Stimulated activated naive CD4-positive, alpha-beta T cell treated with Interleukin-2 at 50 U/mL for 16 hours (primary cell): ENCODE measurements at places on chromosomes 6 and 20.

- no peak for DNase-seq
These were observed 25.0 kb upstream of the SH3BGRL2 start for GRCh38 chr6:79605968-79606764.

- DNase-seq, result no peak
These were observed 417.2 kb upstream of the SULF2 start for GRCh38 chr20:48202334-48203113.

GRCh38 chr6:107813555-107814194 lies 10.4 kb downstream of the SCML4 start:
- no peak for DNase-seq

- DNase-seq, result no peak
These were observed 277.4 kb upstream of the CNR1 start for GRCh38 chr6:88443554-88443953.

DNA sequence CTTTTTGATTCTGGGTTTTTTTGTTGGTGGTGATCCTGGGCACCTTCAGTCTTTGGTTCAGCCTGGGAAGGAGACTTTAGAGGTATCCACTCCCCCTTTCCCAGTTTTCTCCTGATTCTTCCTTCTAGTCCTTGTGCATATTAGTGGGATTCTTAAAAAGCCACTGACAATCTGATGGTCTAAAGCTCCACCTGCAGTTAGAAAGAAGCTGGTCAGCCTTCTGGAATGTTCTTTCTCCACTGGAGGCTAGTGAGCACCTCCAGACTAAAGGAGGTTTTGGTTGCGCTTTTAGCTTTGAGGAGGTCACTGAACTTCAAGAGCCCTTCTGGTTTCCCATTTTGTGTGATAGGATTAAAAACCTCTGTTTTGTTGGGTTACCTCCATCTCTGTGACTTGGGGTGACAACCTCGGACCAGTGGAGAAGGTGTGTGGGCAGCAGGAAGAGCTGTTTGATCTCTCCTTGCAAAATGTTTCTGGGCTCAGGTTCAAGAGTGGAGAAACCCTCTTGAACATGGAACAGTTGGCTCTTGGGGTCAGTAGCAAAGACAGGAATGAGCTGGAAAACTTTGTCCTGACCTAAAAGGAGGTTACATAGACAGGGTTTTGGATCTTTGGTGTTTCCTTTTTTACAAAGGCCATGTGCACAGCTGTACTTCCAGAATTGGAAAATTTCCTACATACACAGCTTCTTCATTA lies 29.0 kb downstream of the JARID2 start:
- DNase-seq, result no peak

DNA sequence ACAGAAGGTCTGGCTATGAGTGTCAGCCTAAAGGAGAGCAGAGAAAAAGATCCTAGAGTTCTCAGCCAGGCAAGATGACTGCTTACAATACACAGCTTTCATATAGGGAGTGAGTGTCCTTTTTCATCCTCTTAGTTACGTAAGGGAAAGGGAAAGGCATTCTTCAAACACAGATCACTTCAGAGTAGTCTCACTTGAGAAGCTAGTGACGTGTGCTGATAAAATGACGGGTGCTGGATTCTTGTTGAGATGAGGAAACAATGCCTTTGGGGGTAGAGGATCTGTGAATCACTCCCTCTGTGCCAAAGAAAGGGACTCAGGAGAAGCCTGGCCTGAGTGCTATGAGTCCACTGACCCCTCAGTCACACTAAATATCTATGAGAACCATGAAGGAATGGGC lies 117.3 kb downstream of the QRSL1 start:
- DNase-seq, result no peak

GRCh38 chr6:117870486-117871242 lies 36.4 kb upstream of the SLC35F1 start:
- no peak for DNase-seq

GRCh38 chr20:51803148-51803854 lies 980 bp upstream of the SALL4 start:
- DNase-seq, result no peak

GRCh38 chr6:37256692-37257319 lies 766 bp upstream of the TBC1D22B start:
- DNase-seq, result no peak

DNA sequence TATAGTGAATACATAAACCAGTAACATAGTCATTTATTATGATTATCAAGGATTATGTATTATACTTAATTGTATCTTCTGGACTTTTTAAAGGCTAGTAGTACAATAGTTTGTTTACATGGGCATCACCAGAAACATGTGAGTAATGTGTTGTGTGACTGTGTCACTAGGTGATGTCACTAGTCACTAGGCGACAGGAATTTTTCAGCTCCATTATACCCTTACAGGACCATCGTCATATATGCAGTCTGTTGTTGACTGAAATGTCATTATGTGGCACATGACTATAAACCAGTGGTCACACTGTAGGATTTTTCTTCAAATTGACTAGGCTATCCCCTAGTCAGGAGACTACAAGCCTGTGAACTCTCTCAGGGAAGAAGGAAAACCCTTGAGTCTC lies 86.5 kb upstream of the CENPW start:
- DNase-seq, result no peak

- no peak for DNase-seq
These were observed 57.3 kb upstream of the SLC35B3 start for GRCh38 chr6:8492536-8493133.

DNA sequence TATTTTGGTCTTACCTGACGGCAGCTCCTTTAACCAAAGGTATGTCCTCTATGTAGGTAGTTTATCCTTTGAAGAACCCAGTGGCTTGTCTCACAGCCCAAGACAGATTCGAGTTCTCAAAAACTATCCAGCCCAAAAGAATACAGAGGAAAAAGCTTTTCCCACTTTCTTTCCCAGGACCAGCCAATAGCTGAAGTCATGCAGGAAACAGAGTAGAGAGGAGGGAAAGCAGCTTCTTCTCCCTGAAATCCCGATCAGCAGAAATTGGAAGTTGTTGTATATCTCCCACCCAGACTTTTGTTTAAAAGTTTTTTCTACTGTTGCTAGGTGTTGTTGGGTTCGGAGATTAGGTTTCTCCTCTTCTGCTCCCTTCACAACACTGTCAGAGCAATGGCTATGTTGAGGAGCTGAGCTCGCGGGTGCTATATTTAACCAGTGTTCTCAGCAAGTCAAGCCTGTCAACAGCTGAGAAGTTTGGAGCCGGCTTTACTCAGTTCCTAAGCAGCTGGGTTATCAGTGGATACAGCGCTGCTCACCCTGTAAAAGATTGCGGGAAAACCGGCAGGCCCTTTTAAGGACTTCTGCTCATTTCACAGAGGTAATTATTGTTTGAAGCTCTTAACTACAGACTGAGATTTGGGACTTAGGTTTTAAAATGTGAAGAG lies at the start of gene FILIP1:
Gene FILIP1, minus strand, starts transcription at position 401 of the 665 bp plus-strand sequence. CDS start 78,828 bp downstream, outside the sequence.
- no peak for DNase-seq

GRCh38 chr6:5781966-5782556 lies 224.7 kb downstream of the NRN1 start:
- DNase-seq, result no peak

DNA sequence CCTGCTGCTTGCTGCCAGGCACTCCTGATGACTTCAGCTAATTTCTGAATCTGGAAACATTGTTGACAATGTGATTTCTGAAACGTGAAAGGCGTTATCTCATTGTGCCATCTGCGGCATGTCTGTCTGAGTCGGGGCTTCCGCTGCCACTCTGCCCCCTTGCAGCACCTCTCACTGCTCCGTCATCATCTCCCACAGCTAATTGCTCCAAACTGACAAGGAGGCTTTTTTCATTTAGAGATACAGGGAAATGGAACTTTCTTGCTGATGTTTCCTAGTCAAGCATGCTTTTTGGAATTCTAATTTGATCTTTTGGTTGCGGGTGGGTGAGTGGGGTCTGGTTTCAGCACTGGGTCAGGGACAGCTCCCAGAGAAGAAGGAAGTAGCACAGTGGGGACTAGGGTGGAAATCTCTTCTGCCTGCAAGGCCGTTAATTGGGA lies 233.5 kb downstream of the DHX35 start:
- DNase-seq, result no peak

- no peak for DNase-seq
These were observed 92.0 kb downstream of the TTLL2 start for GRCh38 chr6:167416676-167417430.

DNA sequence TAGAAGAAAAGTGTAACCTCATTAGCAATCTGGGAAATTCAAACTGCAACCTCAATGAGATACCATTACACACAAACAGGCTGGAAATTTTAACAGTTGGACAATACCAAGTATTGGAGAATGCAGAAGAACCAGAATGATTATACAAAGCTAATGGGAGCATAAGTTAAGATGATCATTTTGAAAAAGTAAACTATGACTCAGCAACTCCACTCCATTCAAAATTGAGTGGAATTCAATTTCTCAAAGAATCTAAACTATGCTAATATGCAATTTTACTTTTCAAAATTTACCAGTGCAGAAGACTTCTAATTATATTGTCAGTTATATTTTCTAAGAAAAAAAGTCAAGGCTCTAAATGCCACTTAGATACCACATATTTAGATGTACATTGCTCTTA lies 17.2 kb downstream of the GPLD1 start:
- DNase-seq, result no peak

DNA sequence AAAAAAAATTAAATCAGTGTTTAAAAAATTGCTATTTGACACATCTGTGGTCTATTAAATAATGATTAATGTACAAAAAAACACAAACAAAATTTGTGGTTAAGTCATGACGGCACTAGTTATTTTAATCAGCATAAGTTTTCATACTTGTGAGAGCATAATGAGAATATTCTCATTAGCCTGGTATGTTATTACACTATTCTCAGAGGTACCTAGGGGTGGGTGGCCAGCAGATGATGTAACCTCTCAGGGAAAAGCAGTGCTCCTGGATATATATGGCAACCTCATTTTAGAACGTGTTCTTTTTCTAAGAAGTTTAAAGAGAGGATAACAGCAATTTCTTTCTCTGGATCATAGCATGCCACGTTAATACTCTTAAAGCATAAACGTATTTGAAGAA lies 109.2 kb downstream of the GJA1 start:
- DNase-seq, result no peak

GRCh38 chr20:906703-907270 lies 9.3 kb downstream of the ANGPT4 start:
- DNase-seq, result no peak

- no peak for DNase-seq
These were observed 146.2 kb downstream of the ID4 start for GRCh38 chr6:19983374-19983773.

GRCh38 chr6:147911686-147912085 lies 403.2 kb downstream of the SAMD5 start:
- DNase-seq, result no peak
